Activated CD4-positive, alpha-beta T cell treated with anti-CD3 and anti-CD28 coated beads, Interleukin-2, amount 50 U/mL, for 24 hours (primary cell): ENCODE measurements at places on chromosomes 5 and 9.

GRCh38 chr9:97752274-97752673, 55.1 kb upstream of the XPA start:
- DNase-seq = no peak

GRCh38 chr5:158701406-158702177, 398.1 kb downstream of the EBF1 start:
- no peak for DNase-seq

GRCh38 chr5:123874600-123875201, 362.7 kb downstream of the CSNK1G3 start:
- no peak for DNase-seq

DNA sequence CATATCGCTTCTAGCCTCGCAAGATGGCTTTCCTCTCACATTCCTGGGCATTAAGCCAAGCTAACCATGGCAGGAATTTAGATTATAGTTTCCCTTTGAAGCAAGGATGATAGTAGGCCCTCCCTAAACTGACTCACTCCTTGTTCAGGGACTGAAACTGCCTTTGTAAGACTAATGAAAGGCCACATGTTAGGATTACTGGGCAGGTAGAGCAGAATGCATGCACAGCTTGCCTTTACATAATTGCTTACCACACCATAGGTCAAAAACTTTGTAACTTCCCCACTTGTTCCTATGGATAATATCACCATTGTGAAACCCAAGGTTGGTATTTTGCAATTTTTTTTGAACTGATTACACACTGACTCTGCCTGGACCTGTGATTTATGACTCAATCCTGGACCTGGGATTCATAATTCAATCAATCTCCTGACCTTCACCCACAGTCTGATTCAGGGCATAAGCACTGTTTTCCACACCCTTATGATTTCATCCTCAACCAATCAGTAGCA, 41.0 kb upstream of the PRDM9 start:
- DNase-seq = no peak

GRCh38 chr9:98570663-98571440, 137.9 kb downstream of the GABBR2 start:
- DNase-seq = no peak

DNA sequence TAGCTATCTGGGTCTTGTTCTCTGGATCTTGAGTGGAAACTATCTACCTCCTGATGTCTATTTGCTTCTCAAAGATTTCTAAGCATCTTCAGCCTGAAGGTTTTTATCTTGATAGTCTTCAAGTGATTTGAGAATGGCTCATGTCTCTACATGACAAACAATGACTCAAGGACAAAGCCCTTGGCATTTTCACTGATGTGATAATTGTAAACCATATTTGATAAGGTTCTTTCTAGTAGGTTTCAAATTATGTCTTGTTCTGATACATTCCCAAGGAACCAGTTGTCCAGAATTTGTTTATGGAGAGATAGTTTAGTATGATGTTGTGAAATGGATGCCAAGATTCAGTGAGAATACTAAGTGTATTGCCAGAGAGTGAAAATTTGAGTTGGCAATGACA, 1079.3 kb upstream of the CDH9 start:
- DNase-seq = no peak

DNA sequence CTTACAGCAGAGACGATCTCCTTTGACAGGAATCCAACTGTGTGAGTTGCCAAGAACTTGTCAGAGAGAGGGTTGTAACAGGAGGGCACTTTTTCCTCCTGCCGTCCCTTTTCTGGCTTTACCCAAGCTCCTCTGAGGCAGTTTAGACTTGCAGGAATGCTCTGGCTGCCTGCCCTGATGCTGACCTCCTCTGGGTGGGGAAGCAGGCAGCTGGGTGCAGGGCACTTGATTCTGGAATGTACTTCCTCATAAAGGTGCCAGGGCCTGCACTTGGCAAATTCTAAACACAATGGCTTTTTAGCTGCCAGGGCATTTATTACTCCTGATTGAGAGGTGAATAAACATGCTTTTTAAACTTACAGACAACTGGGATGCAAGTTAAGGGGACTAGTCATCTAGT, 190.4 kb downstream of the EPB41L4A start:
- no peak for DNase-seq

DNA sequence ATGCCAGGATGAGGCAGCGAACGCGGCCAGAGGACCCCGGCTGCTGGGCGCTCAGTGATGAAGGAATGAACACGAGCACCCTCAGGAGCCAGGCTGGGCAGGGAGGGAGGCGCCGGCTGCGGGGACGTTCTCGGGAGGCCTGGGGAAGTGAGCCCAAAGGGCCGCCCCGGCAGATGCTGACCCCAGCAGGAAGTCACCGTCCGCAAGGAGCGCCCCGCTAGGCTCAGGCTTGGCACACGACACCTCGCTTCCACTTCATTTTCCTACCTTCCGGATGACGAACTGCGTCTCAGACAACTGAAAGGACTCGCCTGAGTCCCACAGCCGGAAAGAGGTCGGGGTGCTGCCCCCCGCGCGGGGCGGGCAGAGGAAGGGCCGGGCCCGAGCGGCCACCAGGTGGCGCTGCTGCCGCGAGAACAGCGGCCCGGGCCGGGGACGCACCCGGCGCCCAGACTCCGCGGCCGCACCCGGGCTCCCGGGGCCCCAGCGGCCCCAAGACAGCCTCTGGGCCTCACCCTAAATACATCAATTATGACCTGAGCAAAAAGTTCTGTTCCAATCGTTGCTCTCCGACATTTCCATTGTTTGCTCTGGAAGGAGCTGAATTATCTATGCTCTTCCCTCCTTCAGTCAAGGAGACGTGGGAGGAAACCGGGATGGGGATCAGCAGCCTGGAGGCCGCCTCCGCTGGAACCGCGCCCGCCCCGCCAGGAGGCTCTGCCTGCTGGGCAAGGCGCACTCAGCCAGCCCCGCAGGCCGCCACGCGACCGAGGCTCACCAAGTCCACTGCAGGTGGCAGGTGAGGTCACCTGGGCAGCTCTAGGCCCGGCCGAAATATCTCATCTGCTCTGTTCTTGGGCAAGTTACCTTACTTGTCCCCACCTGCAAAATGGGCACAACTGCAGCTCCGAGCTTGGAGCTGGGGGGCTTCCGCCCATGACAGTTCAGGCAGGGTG, 107.0 kb downstream of the ZNF354C start:
- DNase-seq = peak; percentile 51

GRCh38 chr5:93076096-93076495, 504.9 kb downstream of the NR2F1-AS1 start:
- DNase-seq = no peak

GRCh38 chr5:151596828-151597539, 5.9 kb upstream of the FAT2 start:
- no peak for DNase-seq

DNA sequence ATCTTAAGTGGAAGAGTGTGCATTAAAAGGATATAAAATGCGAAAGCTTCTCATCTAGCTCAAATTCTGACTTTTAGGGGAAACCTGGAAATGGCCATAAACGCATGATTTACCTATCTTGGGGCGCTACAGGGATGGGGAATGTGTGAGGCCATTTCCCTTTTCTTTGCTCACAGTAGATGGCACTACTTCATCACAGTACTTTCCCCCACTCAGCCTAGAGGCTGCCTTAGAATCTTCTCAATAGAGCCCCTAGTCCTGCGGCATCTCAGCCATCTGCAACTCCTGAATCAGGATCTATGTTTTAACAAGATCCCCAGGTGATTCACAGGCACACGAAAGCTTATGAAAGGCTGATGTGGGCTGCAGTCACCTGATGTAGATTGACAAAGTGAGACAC, 110.8 kb downstream of the LHFPL2 start:
- DNase-seq = no peak

GRCh38 chr9:92439921-92440750, 15.9 kb upstream of the OMD start:
- no peak for DNase-seq

- no peak for DNase-seq
Observed at GRCh38 chr5:180090769-180091546, 19.4 kb upstream of the RNF130 start.

DNA sequence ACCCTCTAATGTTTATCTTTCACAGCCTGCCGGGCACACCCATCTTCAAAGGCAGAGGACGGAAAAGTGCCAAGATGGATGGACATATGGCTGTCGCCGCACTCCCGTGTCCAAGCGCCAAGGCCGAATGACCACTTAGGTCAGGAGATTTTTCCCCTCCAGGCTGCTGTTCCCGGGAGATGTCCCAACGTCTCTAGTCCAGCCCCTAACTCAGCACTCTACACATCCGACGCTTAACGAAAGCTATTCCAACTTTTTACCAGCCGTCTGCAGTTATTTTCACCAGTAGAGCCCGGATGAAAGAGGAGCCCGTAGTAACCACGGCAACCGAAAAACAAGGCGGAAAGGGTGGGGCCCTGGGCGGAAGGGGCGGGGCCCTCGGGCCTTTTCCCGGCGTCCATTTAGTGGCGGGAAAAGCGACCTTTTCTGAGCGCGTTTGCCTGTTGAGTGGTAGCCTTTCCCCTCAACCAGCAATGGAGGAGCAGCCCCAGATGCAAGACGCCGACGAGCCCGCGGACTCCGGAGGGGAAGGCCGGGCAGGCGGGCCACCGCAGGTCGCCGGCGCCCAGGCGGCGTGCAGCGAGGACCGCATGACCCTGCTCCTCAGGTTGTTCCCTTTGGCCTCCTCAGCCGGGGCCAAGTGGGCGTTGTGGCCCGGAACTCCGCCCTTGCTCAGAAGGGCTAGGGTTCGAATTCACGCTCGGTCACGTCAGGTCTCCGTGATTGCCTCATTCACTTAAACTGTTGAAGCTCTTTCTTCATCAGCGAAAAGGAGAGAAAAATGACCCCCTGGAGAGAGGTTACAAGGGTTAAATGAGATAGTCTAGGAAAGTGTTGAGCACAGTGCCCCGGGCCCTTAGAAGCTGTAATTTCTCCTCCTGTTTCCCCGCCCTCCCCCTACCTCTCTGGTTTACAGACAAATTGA, at the start of gene CENPH:
Gene CENPH (plus strand): TSS at position 422 of the 925 bp plus-strand sequence. CDS start 52 bp downstream, at position 474.
- peak; percentile 76 for DNase-seq

- no peak for DNase-seq
Observed at GRCh38 chr9:134175808-134176598, 11.6 kb upstream of the RNU6ATAC start.

DNA sequence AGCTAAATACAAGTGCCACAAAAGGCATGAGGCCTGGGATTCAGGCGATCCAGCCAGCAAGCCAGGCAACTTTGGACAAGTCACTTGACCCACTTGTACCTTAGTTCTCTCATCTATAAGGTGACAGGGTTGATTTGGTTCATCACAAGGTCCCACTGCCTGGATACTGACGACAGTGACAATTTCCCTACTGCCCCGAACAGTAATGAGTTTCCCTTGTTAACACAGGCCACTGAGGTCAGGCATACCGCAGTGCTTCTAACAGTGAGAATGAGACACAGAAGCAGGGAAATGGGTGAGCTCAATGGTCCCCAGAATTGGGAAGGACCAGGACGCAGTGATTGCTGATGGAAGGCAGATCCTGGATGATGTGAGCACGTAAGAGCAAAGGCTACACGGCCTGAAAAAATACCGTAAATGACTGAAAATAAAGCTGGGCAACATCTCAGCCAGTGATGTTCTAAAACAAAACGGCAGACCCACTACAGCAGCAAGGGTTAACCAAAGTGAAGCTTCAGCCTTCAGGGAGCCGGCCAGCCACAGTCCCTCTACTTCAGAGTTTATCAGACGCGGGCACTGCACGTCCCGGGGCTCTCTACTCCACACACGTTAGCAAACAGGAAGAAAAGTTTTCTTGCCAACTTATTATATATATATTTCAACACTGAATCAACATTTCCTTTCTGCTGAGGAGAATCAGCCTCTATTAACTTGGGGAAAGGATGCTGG, 846 bp downstream of the MGAT1 start:
- DNase-seq = no peak

DNA sequence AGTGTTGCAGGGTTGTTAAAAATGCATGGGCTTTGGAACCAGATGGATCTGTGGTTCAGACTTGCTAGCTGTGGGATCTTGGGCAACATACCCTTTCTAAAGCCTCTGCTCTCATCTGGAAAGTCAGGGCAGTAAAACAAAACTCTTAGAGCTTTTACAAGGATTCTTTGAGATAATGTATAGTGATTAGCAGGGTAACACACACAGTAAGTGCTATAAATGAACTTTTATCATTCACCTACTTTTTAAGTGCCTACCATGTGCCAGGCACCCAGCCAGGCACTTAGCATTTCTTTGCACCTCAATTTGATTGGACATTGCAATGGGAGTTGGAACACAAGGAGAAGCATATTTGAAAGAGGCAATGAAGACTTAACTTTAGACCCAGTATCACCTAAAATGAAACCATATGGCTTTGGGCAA, 208.6 kb upstream of the PAPPA start:
- DNase-seq = no peak

GRCh38 chr9:112582371-112583262, 96.0 kb downstream of the KIAA1958 start:
- no peak for DNase-seq

DNA sequence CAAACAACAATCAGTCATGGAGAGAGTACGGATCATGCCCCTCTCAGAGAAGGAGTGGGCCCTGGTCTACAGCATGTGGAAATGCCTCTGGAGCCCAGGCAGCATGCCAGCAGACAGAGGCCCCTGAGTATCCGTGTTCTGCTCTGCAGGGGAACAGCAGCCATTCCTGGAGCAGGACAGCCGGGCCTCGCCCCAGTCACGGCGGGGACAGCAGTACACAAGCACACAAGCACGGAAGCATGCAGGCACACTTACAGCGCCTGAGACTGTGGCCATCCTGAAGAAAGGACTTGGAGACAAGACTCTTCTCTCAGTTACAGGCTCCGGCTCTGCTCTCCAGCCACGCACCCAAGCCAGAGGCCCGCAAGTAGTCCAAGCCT, 102.6 kb upstream of the ALDH1B1 start:
- DNase-seq = no peak

DNA sequence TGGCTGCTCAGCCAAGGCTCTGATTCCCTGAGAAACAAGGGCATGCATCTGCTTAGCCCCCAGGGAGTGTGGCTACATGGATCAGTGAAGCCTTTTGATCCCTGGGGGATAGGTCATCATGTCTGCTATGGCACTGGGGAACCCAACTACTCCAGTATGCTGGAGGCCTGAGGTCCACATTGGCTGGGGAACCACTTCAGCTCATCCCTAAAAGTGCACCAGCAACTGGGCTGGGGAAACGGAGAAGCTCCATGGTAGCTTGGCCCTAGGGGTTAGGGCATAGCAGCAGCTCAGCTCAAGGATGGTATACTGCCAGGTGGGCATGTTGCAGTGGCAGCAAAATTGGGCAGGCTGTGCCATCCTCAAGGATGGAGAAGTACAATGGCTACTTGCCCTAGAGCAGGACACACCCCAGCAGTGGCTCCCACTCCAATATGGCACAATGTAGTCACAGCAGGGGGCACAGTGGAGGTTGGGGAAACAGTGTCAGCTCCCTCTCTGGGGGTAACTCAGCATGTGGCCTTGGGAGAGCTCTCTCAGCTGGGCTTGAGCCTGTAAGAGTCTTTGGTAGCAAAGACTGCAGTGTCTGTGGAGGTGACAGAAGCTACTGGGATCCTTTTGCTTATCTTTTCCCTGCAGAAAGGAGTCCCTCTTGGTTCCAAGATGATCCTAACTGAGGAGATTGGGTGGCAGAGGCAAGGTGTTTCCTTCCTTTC, 111.5 kb upstream of the FSTL4 start:
- no peak for DNase-seq

- DNase-seq = no peak
Observed at GRCh38 chr9:134434894-134435506, 108.7 kb downstream of the RXRA start.
